Liver (tissue), 10 donors: ENCODE measurements at places on chromosomes 12 and 14.

DNA sequence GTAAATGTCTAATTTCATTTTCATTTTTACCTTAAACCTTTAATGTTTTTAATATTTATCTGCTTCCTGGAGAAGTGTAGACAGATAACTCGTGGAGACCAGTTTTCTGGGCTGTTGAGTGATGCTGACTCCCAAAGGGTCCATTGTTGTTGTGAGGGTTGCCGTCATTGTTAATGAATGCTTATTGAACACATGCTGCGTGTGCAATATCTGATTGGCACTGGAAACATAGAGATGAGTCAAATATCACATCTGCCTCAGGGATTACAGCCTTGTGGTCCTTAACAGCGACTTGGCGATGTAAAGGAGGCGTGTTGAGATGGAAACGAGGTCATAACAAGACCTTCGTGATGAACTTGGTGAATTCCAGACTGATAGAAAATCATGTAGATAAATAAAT lies 85.9 kb downstream of the FBXW8 start:
- no peak for DNase-seq
- H3K36me3 ChIP-seq: no peaks in the 10 kb centered on the region
- H3K4me1 ChIP-seq: peaks cover 7% of the 10 kb centered on the region
- no peaks in the 10 kb centered on the region for H3K27me3 ChIP-seq

DNA sequence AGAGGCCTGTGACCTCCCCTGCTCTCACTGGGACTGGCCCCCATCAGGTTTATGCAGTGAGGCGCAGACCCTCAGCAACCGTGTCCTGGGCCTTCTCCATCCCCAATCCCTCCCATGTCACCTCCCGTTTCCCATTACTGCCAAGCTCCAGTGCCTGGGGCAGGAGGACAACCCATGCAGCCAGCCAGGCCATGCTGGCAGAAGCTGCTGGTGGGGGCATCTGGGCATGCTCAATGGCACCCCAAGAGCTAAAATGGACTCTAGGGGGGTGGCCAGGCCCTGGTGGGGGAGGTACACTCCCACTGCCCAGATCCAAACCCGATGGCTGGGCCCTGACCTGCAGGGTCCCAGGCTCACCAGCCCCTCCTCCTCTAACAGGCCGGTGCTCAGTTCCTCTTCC lies 20.5 kb upstream of the GPR132 start:
- DNase-seq: no peak
- no peaks in the 10 kb centered on the region for H3K36me3 ChIP-seq
- no peak overlapping the region for H3K4me3 ChIP-seq
- H3K27ac ChIP-seq: no peak overlapping the region
- no peaks in the 10 kb centered on the region for H3K27me3 ChIP-seq

- H3K4me3 ChIP-seq: no peak overlapping the region
- H3K36me3 ChIP-seq: no peaks in the 10 kb centered on the region
- no peaks in the 10 kb centered on the region for H3K27me3 ChIP-seq
- no peaks in the 10 kb centered on the region for H3K4me1 ChIP-seq
Observed at GRCh38 chr12:8622646-8623045, 10.0 kb upstream of the AICDA start.

- DNase-seq: no peak
- no peaks in the 10 kb centered on the region for H3K4me1 ChIP-seq
- H3K4me3 ChIP-seq: no peak overlapping the region
- H3K36me3 ChIP-seq: no peaks in the 10 kb centered on the region
Observed at GRCh38 chr12:107875786-107876185, 101.3 kb downstream of the ASCL4 start.

GRCh38 chr12:106302401-106303201 lies at the start of gene TCP11L2:
Gene TCP11L2 (plus strand): TSS chr12:106302733. CDS start chr12:106311076, 8,343 bp downstream.
- H3K4me3 ChIP-seq: peak within 1 kb of the TSS; percentile 94
- peaks cover 10% of the 10 kb centered on the region for H3K4me1 ChIP-seq
- DNase-seq: peak; percentile 94
- peak within 1 kb of the TSS; percentile 97 for H3K27ac ChIP-seq

- H3K27ac ChIP-seq: no peak overlapping the region
- H3K36me3 ChIP-seq: no peaks in the 10 kb centered on the region
- peaks cover 3% of the 10 kb centered on the region for H3K4me1 ChIP-seq
Observed at GRCh38 chr12:93780101-93780641, 103.0 kb downstream of the CRADD start.

DNA sequence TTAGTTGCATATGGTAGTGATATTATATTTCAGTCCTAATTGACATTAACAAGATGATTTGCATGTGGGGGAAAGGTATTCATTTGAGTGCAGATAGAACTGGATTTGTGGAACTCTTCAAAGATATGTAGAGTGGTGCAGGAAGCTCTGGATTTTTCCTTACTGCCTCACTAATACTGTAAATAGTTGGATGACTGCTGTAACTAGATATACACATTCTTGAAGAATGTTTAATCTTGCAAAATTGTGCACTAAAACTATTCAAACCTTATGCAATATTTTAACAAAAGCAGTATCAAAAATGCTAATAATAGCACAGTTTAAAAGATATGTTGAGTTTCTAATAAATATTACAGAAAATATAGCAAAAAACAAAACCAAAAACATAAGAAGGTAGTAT lies 43.1 kb upstream of the ATF7IP start:
- H3K4me3 ChIP-seq: no peak overlapping the region
- no peaks in the 10 kb centered on the region for H3K27me3 ChIP-seq
- no peaks in the 10 kb centered on the region for H3K4me1 ChIP-seq
- no peak for DNase-seq

DNA sequence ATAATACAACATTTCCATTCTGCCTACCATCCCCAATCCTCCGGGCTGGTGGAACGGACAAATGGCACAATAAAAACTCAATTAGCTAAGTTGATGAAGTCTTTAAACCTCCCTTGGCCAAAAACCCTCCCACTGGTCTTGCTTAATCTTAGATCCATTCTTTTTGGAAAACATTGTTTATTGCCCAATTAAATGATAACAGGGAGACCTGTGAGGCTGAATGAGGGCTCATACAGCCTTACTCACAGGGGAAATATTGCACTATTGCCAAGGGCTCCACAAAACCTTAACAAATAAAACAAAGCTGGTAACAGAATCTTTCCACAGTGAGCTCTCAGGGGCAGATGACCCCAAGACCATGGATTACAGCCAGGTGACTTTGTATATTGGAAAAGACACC lies 7.8 kb upstream of the PSMC1 start:
- H3K4me1 ChIP-seq: no peaks in the 10 kb centered on the region
- DNase-seq: no peak
- H3K36me3 ChIP-seq: no peaks in the 10 kb centered on the region
- H3K4me3 ChIP-seq: no peak overlapping the region

GRCh38 chr12:95051241-95051640 lies 22.2 kb downstream of the NR2C1 start:
- H3K4me3 ChIP-seq: no peak overlapping the region
- H3K27me3 ChIP-seq: no peaks in the 10 kb centered on the region
- no peak for DNase-seq
- no peaks in the 10 kb centered on the region for H3K4me1 ChIP-seq
- H3K36me3 ChIP-seq: peaks cover 51% of the 10 kb centered on the region
- H3K27ac ChIP-seq: no peak overlapping the region

DNA sequence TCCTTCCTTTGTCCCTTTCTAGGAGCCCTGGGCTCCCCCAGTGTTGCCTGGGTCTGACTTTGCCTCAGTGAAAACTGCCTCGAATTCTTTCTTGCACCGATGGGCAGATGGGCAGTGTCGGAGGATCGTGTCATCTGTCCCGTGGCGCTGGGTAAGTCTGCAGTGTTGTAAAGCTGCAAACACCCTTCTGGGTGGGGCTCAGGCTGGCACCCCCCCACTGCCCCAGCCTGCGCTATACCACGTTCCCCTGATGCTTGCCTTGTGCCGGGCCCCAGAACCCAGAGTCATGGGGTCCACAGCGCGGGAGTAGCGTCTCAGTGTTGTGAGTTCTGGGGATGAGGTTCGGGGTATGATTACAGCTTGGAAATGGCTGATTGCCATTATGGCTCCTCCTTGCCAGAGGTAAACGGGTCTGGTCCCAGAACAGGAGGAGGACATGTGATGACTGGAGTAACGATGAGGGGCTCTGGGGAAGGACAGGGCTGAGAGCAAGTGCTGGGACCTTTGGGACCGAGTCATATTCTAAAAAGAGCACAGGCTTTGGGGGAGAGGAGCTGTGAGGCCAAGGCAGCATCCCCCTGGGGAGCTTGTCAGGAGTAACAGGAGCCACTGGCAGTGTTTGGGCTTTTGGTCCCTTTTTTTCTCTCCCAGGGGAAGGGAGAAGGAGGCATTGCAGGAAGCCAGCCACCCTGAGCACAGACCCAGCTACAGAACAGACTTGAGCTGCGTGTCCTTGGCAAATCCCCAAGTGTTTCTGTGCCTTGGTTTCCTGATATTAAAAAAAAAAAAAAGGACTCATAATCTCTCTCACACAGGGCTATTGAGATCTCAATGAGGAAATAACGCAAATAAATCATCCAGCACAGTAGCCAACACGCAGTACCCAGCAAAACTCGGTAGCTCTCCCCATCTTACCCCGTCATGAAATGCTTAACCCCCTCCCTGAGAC lies 4.3 kb downstream of the RTL1 start:
- H3K4me1 ChIP-seq: peaks cover 2% of the 10 kb centered on the region
- H3K27me3 ChIP-seq: no peaks in the 10 kb centered on the region
- no peak overlapping the region for H3K4me3 ChIP-seq
- DNase-seq: no peak

GRCh38 chr12:1528791-1529190 lies 65.6 kb downstream of the FBXL14 start:
- no peak for DNase-seq
- no peak overlapping the region for H3K4me3 ChIP-seq
- H3K4me1 ChIP-seq: no peaks in the 10 kb centered on the region
- no peak overlapping the region for H3K27ac ChIP-seq
- H3K36me3 ChIP-seq: no peaks in the 10 kb centered on the region
- H3K27me3 ChIP-seq: no peaks in the 10 kb centered on the region

DNA sequence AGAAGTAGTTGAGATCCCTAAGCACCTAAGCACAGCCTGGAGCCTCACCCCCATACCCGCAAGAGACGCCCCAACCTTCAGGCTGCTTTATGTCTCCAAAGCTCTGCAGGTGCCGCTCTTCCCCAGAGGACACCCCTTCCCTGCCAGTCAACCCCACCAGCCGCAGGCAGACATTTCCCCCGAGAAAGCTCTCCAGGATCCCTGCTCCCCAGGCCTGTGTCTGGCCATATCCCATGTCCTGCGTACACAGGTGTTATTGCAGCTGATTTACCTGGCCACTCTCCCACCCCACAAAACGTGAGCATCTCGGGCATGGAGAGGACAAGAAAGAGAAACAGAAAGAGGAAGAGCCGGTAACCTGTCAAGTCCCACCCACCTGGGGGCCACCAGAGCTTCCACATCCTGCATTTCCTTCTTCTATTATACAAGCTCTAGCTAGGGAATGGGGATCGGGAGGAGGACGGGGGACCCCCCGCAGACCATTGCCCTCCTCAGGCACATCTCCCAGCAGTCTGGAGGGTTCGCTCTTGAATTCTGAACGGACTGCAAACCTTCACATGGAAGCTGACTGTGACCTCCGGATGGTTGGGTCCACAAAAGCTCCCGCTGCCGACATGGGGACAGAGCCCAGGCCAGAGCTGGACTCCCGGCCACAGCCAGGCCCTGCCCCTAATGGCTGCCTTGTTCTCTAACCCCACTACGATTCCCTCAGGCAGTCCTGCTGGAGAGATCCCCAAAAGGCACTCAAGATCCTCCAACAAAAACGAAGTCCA lies 17.6 kb downstream of the CCDC88C start:
- H3K4me3 ChIP-seq: no peak overlapping the region
- peaks cover 16% of the 10 kb centered on the region for H3K4me1 ChIP-seq
- no peak for DNase-seq
- no peaks in the 10 kb centered on the region for H3K36me3 ChIP-seq

DNA sequence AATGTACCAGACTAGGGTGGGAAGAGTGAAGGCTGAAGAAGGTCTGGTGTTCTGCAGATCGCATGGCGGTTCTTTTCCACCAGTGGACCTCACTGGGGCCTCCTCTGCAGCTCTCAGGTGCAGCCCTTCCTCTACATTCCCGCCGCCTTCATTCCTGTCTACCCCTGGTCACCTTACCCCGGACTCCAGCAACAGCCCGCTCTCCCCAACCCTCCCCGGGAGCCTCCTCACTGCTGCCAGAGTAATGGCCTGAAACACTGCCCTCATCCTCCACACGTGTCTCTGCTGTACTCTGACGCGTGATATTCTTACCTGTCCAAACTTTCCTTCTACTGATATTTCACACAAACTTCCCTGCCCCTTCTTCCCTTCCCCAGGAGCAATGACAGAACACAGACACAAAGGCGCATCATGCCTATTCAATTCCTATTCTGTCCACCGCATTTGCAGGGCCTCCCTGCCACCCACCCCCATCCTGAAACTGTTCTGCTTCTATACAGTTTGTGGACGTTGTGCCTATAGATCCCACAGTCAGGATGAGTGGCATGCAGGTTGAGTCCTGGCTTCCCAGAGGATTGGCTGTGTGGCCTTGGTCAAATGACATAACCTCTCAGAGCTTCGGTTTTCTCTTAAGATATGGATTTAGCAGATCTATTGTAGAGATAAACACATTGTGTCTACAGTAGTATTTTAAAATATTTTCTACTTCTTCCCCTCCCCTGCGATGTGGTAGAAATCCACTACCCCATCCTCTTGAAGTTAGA lies 1.7 kb upstream of the NUAK1 start:
- H3K27me3 ChIP-seq: no peaks in the 10 kb centered on the region
- no peak for DNase-seq
- peak overlapping the region; percentile 95 for H3K27ac ChIP-seq
- H3K4me1 ChIP-seq: peaks cover 66% of the 10 kb centered on the region
- no peaks in the 10 kb centered on the region for H3K36me3 ChIP-seq
- H3K4me3 ChIP-seq: peak overlapping the region; percentile 79

- no peaks in the 10 kb centered on the region for H3K27me3 ChIP-seq
- no peak overlapping the region for H3K4me3 ChIP-seq
- no peaks in the 10 kb centered on the region for H3K4me1 ChIP-seq
- no peak for DNase-seq
- H3K27ac ChIP-seq: no peak overlapping the region
Observed at GRCh38 chr12:39846304-39846703, 226.7 kb upstream of the ABCD2 start.

DNA sequence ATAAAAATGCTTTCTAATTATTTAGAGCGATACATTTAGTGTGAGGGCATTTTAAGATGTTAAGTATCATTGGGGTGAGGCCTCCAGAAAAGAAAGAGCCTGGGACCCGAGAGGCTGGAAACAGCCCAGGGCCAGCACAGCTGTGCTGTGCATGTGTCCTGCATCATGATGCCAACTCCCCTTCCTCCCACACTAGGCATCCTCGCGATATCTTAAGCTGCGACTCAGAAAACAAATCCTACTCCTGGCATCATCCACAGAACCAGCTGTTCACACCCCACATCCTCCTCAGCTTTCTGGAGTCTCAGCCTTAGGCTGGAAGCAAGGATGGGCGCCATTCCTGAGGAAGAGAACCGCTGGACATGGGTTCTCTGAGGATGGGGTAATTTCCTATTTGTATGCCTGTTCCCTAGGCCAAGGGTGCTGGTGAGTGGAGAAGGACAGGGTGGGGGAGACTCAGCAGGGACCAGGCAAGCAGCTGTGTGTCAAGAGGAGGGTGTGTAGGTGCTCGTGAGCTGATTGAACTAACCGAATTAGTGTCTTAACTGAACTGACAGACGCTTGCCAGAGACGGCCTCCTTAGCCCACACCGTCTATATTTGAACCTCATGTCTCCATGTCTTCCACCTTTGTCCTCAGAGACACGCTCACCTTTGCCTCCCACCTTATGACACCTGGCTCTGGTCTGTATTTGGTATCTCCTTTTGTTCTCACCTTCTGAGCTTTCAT lies 15.6 kb upstream of the MCRS1 start:
- DNase-seq: no peak
- H3K36me3 ChIP-seq: no peaks in the 10 kb centered on the region
- no peak overlapping the region for H3K4me3 ChIP-seq
- H3K27me3 ChIP-seq: no peaks in the 10 kb centered on the region
- no peak overlapping the region for H3K27ac ChIP-seq

- DNase-seq: no peak
- H3K36me3 ChIP-seq: peaks cover 2% of the 10 kb centered on the region
- H3K27me3 ChIP-seq: no peaks in the 10 kb centered on the region
- peaks cover 21% of the 10 kb centered on the region for H3K4me1 ChIP-seq
Observed at GRCh38 chr12:112308161-112308560, 74.1 kb downstream of the HECTD4 start.
